GM23338 (cell line): ENCODE measurements at places on chromosomes 3 and 15.
A peak's percentile ranks its signal among the peaks of the same experiment; 100 is the strongest.

- DNase-seq: no peak
- H3K27ac ChIP-seq: no peak overlapping the region
- 0 out of 2 replicates have a peak, but pooled peaks cover 8% of the 10 kb centered on the region for H3K27me3 ChIP-seq
- H3K4me1 ChIP-seq: peaks cover 31% of the 10 kb centered on the region
Measured at GRCh38 chr3:32592011-32592410, 21.4 kb upstream of the DYNC1LI1 start.

GRCh38 chr15:24269166-24269571 is 406.4 kb upstream of the NPAP1 start:
- DNase-seq: no peak
- no peak overlapping the region for H3K27ac ChIP-seq
- H3K4me1 ChIP-seq: no peaks in the 10 kb centered on the region
- H3K36me3 ChIP-seq: no peaks in the 10 kb centered on the region

DNA sequence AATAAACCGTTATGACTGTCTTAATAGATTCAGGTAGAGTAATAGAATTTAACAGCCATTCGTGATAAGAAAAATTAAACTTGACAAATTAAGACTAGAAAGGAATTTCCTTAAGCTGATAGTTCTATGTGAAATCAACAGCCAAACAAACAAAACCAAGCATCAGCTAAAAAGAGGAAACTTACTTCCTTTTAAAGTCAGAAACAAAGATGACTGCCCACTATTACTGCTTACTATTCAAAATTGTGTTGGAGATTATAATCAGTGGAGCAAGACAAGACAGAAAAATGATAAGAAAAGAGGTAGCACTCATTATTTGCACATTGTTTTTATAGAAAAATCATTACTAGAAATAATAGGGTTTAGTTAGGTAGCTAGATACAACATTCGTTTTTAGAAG is 13.8 kb upstream of the FAH start:
- H3K27ac ChIP-seq: no peak overlapping the region
- DNase-seq: no peak
- no peaks in the 10 kb centered on the region for H3K36me3 ChIP-seq
- no peaks in the 10 kb centered on the region for H3K4me1 ChIP-seq
- H3K27me3 ChIP-seq: no peaks in the 10 kb centered on the region
- no peak overlapping the region for H3K4me3 ChIP-seq

- H3K36me3 ChIP-seq: no peaks in the 10 kb centered on the region
- DNase-seq: no peak
- no peaks in the 10 kb centered on the region for H3K27me3 ChIP-seq
- H3K4me1 ChIP-seq: peaks cover 5% of the 10 kb centered on the region
- no peak overlapping the region for H3K27ac ChIP-seq
Measured at GRCh38 chr15:36798366-36798765, 218.9 kb downstream of the CDIN1 start.

GRCh38 chr3:62169906-62170660 is 203.3 kb downstream of the FEZF2 start:
- H3K4me3 ChIP-seq: no peak overlapping the region
- no peaks in the 10 kb centered on the region for H3K27me3 ChIP-seq
- H3K4me1 ChIP-seq: peaks cover 25% of the 10 kb centered on the region
- H3K36me3 ChIP-seq: no peaks in the 10 kb centered on the region
- peak; percentile 45 for DNase-seq

DNA sequence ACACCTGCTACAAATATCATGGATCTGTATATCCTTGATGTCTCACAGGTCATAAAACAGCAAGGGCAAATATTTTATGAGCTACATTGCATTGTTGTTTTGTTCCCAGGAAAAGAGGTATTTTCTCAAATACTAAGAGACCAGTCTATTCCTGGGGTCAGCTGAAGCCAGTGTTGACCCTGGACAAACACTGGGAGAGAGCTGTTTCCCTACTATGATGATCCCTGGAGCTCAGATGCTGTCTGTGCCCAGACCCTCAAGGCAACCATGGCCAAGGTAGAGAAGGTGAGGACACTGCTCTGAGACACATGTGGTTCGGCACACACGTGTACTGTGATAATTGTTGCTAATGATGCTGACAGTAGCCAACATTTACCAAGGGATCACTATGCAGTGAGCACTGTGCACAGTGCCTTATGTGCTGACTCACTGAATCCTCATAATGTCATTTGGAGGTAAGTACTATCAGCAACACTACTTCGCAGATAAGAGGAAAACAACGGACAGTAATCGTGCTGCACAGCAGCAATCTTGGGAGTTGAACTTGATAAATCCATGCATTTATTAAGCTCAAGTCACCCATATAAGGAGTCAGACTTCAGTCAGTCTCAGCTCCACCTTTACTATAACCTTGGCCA is 943.6 kb downstream of the FHIT start:
- no peaks in the 10 kb centered on the region for H3K36me3 ChIP-seq
- H3K27ac ChIP-seq: no peak overlapping the region
- H3K4me3 ChIP-seq: no peak overlapping the region
- DNase-seq: no peak
- H3K4me1 ChIP-seq: peaks cover 2% of the 10 kb centered on the region; the same call in 1 of the 2 replicates

DNA sequence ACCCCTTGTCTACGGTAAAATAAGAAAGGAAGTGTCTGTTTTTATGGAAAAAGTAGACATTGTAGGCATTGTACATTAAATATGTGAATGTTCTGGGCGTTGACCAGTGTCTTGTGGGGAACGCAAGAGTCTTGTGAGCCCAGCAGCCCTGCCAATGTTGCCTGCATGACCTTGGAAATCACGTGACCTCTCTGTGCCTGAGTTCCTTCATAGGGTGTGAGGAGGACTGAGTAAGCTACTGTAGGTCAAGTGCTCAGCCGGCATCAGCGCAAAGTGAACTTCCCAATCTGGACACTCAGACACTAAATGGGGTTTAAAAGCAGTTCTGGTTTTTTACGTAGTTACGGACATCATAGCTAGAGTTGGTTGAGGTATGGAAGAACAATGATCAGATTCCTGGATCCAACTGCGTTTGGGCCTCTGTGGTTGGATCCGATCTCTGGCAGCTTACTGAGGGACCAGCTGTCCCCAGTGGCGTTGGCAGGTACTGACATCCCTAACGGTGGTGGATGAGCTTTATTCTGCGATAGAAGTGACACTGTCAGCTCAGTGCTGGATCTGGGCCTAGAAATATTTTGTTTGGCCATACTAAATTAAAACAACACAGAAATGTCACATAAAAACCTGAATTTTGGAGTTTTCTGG is 63.8 kb downstream of the SPSB4 start:
- H3K4me1 ChIP-seq: no peaks in the 10 kb centered on the region
- no peaks in the 10 kb centered on the region for H3K27me3 ChIP-seq
- no peak overlapping the region for H3K4me3 ChIP-seq
- no peak overlapping the region for H3K27ac ChIP-seq

- H3K27ac ChIP-seq: no peak overlapping the region
- H3K4me3 ChIP-seq: no peak overlapping the region
- H3K4me1 ChIP-seq: peaks cover 3% of the 10 kb centered on the region
- H3K36me3 ChIP-seq: no peaks in the 10 kb centered on the region; the same call in 1 of the 2 replicates
Measured at GRCh38 chr3:100216713-100217112, 44.1 kb upstream of the TBC1D23 start.

- H3K27me3 ChIP-seq: no peaks in the 10 kb centered on the region
- no peak overlapping the region for H3K4me3 ChIP-seq
- DNase-seq: no peak
Measured at GRCh38 chr3:32613183-32613582, 42.5 kb upstream of the DYNC1LI1 start.

DNA sequence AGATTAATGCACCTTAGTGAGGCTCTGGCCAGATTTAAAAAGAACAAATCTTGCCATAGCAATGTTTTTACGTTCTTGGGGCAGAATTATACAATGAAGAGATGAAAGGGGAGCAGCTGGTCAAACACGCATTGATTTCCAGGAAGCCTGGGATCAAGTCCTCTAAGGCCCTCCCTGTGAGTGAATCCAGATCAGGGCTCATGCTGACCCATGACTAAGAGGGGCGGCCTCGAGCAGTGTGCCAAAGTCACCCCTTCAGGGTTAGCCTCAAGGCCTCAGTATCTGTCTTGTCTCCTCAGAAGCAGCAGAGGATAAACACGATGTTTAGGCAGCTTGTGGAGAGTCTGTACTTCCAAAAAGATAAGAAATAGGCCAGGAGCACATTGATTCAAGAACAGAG is 9.3 kb upstream of the RBP1 start:
- no peak overlapping the region for H3K4me3 ChIP-seq
- H3K4me1 ChIP-seq: peaks cover 9% of the 10 kb centered on the region
- no peak overlapping the region for H3K27ac ChIP-seq

DNA sequence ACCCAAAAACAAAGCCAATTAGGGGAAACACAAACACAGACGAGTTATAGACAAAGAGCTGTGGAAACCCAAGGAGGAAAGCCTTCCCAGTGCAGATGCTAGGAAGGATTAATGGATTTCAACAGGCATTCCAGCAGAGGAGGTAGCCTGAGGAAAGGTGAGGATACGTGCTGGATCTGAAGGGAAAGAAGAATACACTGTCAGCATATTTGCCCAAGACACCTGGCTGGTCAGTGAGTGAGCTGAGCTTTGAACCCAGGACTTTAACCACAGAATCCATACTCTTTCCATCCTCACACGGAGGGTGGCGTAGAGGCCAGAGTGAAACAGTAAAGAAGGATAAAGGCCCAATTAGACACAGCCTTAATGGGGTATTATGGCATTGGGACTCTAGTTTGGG is 9.1 kb upstream of the BFSP2 start:
- no peaks in the 10 kb centered on the region for H3K27me3 ChIP-seq
- no peak overlapping the region for H3K4me3 ChIP-seq
- DNase-seq: no peak
- no peaks in the 10 kb centered on the region for H3K36me3 ChIP-seq

- H3K4me3 ChIP-seq: no peak overlapping the region
- no peak for DNase-seq
- H3K27me3 ChIP-seq: no peaks in the 10 kb centered on the region
- no peak overlapping the region for H3K27ac ChIP-seq
Measured at GRCh38 chr15:63923993-63924950, 90.5 kb upstream of the HERC1 start.

DNA sequence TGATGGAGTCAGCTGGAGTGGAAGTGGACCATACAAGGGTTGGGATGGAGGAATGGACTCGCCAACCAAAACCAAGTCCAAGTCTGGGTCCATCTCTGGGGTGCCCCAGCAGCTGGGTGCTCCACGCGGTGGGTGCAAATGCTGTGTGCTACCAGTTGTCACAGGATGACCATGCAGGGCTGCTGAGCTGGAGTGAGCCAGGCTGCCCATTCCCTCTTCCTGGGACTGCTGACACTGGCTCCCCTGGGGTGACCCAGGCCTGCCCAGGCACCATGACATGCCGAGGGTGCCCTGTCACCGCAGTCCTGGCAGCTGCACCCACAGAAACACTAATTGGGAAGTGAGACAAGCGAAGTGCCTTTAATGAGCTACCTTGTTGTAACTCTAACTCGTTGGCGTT is 140.2 kb downstream of the TPRA1 start:
- DNase-seq: no peak
- no peak overlapping the region for H3K27ac ChIP-seq
- peaks cover 3% of the 10 kb centered on the region; the same call in 1 of the 2 replicates for H3K4me1 ChIP-seq
- no peaks in the 10 kb centered on the region for H3K36me3 ChIP-seq
- H3K27me3 ChIP-seq: peaks cover 13% of the 10 kb centered on the region

GRCh38 chr15:68668926-68669600 is 90.3 kb downstream of the CORO2B start:
- H3K4me3 ChIP-seq: no peak overlapping the region
- H3K4me1 ChIP-seq: peaks cover 14% of the 10 kb centered on the region
- H3K27ac ChIP-seq: no peak overlapping the region
- no peaks in the 10 kb centered on the region for H3K36me3 ChIP-seq

GRCh38 chr15:63441266-63441665 is 59.6 kb upstream of the CA12 start:
- no peaks in the 10 kb centered on the region for H3K4me1 ChIP-seq
- DNase-seq: no peak
- H3K27me3 ChIP-seq: no peaks in the 10 kb centered on the region
- H3K36me3 ChIP-seq: no peaks in the 10 kb centered on the region
- no peak overlapping the region for H3K4me3 ChIP-seq
- H3K27ac ChIP-seq: no peak overlapping the region

DNA sequence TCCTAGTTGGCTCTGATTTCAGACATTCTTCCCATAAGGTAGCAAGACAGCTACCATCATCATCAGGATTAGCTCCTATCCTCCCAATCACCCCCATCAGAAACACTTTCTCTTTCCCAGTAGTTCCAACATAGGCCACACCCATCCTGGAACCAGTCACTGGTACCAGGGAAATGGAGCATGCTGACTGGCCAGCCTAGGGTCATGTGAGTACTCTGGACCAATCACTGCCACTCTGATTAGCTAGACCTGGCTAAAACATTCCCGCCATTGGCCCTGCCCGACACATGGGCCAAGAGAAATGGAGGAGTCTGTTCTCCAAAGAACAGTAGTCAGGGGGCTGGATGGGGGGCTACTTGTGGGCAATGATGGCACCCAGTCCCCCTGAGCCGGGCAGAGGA is 12.4 kb downstream of the EFCC1 start:
- H3K27ac ChIP-seq: no peak overlapping the region
- H3K4me3 ChIP-seq: no peak overlapping the region
- H3K36me3 ChIP-seq: no peaks in the 10 kb centered on the region
- DNase-seq: peak; percentile 55
- H3K27me3 ChIP-seq: no peaks in the 10 kb centered on the region

- no peaks in the 10 kb centered on the region for H3K27me3 ChIP-seq
- no peaks in the 10 kb centered on the region for H3K36me3 ChIP-seq
- H3K4me3 ChIP-seq: no peak overlapping the region
Measured at GRCh38 chr3:74661672-74662071, 47.2 kb upstream of the CNTN3 start.

- no peak for DNase-seq
- H3K27ac ChIP-seq: no peak overlapping the region
- H3K27me3 ChIP-seq: no peaks in the 10 kb centered on the region
- no peaks in the 10 kb centered on the region for H3K36me3 ChIP-seq
- H3K4me3 ChIP-seq: no peak overlapping the region
Measured at GRCh38 chr15:70186152-70186551, 88.4 kb upstream of the TLE3 start.

GRCh38 chr3:188949996-188950395 is 221.8 kb upstream of the TPRG1 start:
- H3K4me3 ChIP-seq: no peak overlapping the region
- no peaks in the 10 kb centered on the region for H3K27me3 ChIP-seq
- H3K4me1 ChIP-seq: peaks cover 14% of the 10 kb centered on the region
- H3K36me3 ChIP-seq: no peaks in the 10 kb centered on the region

- H3K4me1 ChIP-seq: peaks cover 60% of the 10 kb centered on the region
- DNase-seq: no peak
- H3K27me3 ChIP-seq: peaks cover 7% of the 10 kb centered on the region; the same call in 1 of the 2 replicates
- no peak overlapping the region for H3K27ac ChIP-seq
- H3K36me3 ChIP-seq: no peaks in the 10 kb centered on the region
- H3K4me3 ChIP-seq: no peak overlapping the region
Measured at GRCh38 chr15:89002281-89002761, 85.9 kb upstream of the ABHD2 start.
